Epithelial cell of prostate (primary cell): ENCODE measurements at places on chromosomes 13 and 19.

DNA sequence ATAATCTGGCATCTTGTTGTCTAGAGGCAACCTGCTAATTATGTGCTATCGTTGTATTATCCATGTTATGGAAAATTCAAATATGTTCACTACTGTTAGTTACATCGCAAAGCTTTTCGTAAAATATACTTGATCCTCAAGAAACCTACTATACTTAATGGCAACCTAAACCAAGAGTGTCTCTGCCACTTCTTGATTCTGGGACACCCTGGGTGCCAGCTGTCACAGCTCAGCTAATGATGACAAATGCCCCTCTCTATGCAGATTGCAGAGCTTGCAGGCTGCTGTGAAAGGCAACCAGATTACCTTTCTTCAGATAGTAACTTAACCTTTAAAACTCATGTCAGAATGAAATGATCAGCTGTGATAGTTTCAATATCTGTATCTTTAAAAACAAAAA is 8.9 kb upstream of the MAB21L1 start:
- DNase-seq: no peak

DNA sequence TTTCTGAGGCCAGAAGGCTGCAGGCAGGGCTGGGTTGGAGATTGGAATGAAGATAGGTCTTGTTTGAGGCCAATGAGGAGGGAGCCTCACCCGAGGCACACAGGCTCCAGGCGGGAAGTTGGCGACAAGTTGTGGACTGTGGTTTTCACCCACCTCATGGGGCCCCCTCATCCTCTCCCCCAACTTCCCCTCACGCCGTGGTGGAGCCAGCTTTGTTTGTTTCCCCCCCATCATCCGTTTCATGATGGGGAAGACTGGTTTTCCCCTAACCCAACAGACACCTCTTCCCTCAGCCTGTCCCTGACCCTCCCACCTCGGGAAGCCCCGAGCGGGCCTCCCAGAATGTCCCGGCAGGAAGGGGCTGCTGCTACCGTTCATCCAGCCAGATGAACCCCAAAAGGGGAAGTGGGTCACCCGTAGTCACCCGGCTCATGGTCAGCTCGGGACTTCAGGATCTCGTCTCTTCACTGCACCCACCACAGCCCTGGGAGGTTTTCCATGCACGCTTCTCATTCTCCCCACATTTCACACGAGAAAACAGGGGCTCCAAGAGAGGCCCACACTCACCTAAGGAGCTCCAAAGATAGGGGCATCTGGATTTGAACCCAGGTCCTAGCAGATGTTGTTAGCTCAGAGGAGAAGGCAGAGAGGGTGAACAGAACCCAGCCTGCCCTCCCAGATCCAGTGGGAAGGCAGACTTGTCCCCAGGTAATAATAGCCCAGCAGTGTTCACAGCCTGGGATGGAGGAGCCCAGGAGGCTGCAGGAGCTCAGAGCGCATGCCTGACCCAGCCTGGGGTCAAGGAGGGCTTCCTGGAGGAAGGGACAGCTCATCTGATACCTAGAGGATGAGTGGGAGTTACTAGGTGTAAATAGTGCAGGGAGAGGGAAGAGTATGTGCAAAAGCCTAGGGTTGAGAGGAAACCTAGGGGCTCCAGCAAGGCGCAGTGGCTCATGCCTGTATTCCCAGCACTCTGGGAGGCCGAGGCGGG is 23.5 kb downstream of the CEACAM16 start:
- DNase-seq: no peak

DNA sequence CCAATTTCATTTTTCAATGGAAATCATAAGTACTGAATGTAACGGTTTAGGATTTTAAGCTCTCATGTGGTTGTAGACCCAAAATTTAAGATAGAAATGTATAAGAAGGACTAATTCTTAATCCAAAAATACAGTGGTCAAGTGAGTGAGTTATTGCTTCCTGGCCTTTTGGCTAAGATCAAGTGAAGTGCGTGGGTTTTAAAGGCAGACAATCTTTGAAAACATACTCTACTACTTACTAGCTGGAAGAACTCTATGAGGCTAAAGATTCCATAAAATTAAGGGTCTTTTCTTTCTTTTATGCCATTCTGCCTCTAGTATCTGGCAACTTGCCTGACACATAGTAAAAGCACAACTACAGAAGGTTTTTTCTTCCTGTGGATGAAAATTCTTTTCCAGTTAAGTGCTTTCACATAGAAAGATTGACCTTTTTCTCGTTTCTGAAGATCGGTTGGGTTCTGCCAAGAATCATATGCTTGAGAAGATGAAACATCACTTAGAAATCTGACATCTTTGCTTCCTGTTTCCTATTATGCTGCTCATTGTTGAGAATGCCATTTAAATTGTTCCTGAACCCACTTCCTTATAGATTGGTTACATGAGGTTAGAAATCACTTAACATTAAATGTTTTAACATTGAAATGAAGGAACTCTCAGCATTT is 26.4 kb upstream of the SCEL start:
- DNase-seq: peak; percentile 27

DNA sequence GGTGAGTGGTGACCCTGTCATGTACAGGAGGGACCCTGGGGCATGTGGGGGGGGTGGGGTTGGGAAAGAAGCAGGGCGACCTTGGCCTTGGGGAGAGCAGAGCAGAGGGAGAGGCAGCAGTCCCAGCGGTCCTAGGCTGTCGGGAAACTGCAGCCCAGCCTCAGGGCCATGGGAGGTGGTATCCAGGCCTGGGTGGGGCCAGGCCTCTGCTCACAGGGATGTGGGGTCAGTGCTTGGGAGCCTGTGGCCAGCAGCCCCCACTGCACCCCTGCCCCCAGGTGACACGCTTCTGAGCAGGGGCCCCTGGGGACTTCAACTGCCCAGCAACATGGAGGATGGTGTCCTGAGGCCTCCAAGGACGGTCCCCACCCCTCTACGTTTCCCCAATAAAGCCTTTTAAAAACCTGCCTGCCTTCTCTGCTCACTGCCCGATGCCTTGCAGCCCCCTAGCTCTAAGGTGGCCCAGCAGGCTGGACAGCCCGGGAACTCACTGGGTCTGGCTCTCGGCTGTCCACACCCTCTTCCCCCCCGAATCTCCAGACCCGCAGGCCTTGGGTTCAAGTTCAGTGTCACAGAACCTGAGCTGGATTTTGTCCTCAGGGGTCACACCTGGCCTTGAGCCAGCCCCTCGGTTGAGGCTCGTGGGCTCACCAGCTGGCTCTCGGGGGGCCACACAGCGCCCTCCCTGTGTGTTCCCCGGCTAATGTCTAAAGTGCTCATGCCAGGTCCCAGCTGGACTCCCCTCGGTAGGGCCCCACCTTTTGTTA is 6.9 kb downstream of the PNKP start:
- DNase-seq: no peak

- DNase-seq: no peak
Measured at GRCh38 chr19:13839130-13839937, 37.6 kb upstream of the NANOS3 start.
